ENCODE measurements at places on chromosomes 6 and 20.

GRCh38 chr20:21090111-21090618 lies 16.0 kb downstream of the LINC00237 start:
- no peak for DNase-seq

GRCh38 chr6:134457941-134458340 lies 140.0 kb upstream of the SGK1 start:
- no peak for DNase-seq

GRCh38 chr20:48606172-48606840 lies 221.5 kb downstream of the PREX1 start:
- no peak for DNase-seq

GRCh38 chr6:47111685-47112084 lies 69.6 kb upstream of the ADGRF1 start:
- no peak for DNase-seq

DNA sequence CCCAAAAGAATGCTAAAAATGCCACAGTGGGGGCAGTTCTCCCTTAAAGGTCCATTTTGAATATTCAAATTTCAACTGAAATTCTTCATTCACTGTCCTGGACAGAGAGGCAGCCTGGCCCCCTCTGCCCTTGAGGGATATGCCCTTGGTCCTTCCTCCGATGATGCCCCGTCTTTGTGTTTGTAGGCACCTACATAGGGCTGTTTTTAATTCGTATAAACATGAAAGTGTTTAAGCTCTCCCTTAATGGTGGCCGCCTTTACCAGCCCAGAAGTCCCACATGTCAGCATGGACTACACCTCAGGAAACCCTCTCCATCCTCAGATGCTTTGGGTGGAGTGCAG lies 70.2 kb downstream of the SSR1 start:
- DNase-seq = no peak

DNA sequence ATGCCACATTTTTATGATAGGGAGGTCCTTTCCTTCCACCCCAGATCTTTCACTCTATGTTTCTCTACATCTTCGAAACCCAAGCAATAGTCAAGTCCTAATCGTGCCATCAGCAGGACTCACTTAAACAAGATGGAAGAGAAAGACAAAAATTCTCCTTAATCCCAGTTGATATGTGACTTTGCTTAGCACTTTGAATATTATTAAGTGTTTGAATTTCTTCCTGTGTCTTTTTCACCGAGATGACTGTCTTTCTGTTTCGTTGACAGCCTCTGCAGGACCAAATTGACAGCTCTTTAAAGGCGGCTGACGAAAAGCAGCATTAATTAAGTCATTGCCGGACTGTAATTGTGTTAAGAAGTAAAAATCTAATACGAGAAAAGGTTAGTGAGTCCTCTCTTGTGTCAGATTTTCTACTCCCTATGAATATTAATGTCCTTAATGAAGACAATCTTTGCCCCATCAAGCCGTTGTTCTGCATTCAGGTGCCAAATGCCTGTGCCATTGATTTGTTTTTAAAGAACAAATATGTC lies 208.8 kb upstream of the TSHZ2 start:
- no peak for DNase-seq

GRCh38 chr6:28953585-28954258 lies 29.9 kb upstream of the TRIM27 start:
- DNase-seq = no peak

DNA sequence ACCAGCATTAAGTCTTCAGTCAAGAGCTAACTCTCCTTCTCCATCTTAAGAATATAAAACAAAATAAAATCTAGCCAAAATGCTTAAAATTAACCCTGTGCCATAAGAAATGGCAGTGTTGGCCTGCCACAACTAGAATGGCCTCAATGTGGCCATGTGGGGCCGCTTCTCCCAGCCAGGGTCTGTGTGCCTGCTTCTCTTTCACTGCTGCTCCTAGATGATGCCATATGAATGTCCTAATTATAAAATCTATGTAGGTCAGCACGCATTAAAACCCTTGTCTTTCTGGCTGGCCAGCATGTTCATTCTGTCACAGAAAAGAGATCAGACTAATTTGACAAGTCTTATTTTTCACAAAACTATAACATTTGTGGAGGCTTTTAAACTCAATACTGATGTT lies 102.6 kb downstream of the C6orf118 start:
- no peak for DNase-seq

DNA sequence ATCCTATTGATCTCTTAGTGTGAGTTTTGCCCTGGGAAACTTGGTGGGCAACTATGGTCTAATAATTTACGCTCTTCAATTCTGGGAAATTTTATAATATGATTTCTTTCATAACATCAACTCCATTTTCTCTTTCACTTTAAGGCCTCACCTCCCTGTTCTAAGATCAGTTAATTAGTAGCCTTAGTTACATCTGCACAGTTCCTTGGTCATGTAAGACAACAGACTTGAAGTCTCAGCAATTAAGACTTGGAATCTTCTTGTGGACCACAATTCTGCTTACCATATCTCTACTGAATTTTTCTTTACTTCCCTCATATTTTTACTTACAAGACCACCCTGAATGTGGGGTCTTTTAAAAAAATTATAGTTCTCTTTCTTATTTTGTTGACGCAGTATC lies 8.7 kb downstream of the ENPP3 start:
- no peak for DNase-seq

DNA sequence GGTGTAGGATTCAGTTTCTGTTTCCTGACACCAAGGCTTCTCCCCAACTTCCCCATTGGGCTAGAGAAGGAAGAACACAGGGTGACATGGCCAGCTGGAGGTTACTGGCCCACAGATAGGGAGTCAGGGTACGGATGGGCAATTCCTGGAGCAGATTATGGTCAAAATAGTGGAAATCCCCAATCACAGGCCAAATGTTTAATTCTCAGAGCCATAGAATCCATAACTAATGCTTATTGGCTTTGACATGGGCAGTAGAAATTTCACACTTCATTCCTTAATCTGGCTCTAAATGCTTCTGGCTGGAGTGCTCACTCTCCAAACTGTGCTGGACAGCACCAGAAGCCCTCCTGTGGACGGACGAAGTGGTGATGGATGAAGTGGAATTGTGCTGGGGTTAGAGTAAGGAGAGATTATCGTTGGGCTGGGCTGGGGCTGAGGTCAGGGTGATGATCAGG lies 887 bp downstream of the SIGLEC1 start:
- no peak for DNase-seq

DNA sequence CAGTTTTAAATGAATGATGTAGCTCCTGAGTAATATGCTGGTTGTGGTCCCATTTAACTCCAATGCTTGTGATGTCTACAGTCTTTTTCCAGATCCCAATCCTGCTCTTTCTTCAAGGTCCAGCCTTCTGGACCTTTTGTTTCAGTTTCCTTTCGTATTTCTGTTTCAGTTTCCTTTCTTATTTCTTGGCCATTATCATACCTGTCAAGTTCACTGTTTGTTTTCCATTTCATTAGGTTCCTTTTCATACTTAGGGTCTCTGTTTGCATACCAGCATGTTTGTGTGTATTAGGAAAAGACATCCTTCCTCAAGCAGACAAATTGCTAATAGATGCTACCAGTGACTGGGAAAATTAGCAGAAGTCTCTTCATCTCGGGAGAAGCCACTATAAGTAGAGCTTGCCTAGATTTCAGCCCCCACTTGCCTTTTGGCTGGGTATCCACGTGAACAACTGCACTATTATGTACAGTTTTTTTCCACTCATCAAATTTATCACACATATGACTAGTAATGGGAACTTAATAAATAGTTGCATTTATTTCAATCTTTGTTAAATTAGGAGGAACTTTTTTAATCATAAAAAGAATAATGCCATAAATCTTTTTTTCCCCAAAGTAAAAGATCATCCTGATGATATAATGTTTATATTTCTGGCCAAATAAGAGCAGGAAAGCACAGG lies 583.4 kb downstream of the BCKDHB start:
- no peak for DNase-seq

DNA sequence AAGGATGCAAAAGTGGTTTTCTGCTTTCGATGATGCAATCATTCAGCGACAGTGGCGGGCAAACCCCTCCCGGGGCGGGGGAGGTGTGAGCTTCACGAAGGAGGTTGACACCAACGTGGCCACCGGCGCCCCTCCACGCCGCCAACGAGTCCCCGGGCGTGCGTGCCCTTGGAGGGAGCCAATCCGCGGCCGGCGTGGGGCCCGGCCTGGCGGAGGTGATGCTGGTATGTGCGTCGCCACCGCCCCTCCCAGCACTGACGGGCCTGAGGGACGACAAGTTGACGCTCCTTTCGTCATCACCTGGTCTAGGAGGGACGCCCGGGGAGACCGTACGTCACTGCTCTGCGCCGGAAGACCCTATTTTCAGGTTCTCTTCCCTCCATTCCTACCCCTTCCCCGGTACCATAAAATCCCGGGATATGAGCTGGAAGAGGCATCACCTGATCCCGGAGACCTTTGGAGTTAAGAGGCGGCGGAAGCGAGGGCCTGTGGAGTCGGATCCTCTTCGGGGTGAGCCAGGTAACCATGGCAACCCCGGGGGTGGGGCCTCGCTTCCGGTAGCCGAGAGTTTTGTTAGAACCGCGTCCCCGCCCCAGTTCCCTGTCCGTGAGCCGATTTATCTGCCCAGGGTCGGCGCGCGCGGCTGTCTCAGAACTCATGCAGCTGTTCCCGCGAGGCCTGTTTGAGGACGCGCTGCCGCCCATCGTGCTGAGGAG lies at the start of gene DXO:
Gene DXO (minus strand): TSS at position 146 of the 716 bp plus-strand sequence. CDS start 463 bp downstream, outside the sequence.
- peak; percentile 92 for DNase-seq

DNA sequence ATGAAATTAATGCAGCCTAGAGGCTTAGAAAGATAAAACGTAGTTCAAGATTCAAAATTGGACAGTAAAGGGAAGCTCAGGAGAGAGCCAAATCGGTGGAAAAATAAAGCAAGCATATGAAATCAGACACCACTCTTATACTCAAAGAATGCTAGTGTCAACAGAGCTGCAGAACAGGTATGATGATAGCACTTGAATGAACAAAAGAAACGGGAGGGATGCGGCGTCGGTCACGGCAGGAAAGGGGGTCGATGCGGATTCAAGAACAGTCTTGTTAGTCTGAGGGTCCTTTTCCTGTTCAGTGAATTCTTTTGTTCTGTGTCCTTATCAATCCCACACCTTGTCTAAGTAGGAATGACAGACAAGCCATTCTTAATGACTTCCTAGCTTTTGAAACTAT lies 114.4 kb downstream of the FOXC1 start:
- no peak for DNase-seq

DNA sequence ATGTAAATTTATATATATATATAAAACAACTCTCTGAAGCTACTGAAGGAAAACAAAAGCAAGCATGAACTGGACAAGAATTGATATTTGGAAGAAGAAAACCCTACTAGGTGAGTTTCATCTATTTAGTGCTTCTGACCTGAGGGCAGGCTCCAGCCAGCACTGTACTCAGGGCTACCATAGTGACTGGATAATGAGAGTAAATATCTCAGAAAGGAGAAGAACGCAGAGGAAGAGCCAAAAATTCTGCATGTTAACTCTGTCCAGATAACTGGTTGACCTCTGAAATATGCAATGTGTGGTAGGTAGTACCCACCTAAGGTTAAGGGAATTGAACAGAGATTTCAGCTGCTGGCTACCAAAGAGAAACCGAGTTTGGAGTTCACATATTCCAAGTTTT lies 41.4 kb upstream of the CCN2 start:
- no peak for DNase-seq

DNA sequence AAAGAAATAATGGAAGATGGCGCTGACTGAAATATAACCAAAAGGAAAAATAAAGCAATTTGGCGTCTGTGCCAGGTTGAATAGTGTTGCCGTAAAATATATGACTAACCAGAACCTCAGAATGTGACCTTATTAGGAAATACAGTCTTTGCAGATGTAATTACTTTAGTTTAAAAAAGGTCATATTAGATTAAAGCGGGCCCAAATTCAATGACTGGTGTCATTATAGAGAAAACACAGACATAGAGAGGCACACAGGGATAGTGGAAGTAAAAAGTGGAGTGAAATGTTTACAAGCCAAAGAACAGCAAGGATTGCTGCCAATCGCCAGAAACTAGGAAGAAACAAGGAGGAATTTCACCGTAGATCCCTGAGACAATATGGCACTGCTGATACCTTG lies 521.2 kb downstream of the FRK start:
- DNase-seq = no peak

- DNase-seq = no peak
These were observed 277.1 kb upstream of the QKI start for GRCh38 chr6:163137398-163137881.

GRCh38 chr6:16473908-16474771 lies 235.8 kb downstream of the GMPR start:
- DNase-seq = no peak

- no peak for DNase-seq
These were observed 78.5 kb upstream of the BHLHE23 start for GRCh38 chr20:63085151-63085861.

DNA sequence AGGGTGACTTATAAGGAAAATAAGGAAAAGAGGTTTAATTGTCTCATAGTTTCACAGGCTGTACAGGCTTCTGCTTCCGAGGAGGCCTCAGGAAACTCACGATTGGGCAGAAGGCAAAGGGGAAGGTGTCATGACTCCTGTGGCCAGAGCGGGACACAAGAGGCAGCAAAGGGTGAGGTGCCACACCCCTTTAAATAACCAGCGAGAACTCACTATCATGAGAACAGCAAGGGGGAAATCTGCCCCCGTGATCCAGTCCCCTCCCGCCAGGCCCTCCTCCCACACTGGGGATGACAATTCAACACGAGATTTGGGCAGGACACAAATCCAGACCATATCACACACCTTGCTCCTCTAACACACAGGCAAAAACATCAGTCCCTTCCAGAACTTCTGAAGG lies 254.0 kb downstream of the DLL1 start:
- no peak for DNase-seq

DNA sequence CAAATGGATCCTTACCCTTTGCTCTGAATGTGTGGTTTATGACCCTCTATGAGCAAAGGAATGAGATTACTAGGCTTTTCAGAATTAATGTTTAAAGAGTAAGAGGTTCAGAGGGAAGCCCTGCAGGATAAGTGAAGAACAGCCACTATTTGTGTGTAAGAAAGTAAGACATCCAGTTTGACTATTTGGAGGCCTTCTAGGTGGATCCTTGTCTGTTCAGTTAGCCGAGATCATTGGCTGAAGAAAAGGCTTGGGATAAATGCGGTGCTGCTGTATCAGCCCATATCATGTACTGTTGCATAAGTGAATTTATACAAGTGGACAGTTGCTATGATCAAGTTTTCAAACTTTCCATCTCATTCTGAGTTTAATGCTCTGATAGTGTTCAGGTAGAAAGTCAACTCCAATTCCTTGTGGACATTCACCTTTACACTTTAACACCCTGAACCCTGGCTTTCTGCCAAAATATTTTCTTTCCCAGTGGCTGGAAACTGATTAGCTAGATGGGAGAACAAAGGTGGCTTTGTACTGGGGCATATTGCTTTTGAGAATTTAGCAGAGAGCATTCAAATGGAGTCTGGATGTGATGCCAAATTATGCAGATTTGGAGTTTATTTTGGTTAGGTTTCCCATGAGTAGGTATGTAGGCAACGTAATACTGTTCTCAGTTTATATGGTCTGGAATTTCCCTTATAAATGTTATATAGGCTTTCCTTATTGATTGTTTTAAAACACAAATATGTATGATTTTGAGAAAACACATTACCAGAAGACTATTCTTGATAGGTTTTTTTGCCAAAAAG lies 15.0 kb downstream of the PARD6B start:
- DNase-seq = no peak

- no peak for DNase-seq
These were observed 236.9 kb downstream of the GMDS start for GRCh38 chr6:2008383-2008976.

Data from stimulated activated CD4-positive, alpha-beta T cell treated with anti-CD3 and anti-CD28 coated beads, Interleukin-1b, Interleukin-23, amount 100 ng/mL, for 1 hour (primary cell).